ENCODE measurements at places on chromosomes 1 and 21. TPM values are rescaled to one million over a fixed set of nuclear protein-coding genes. Genes with fewer than 3 reads are reported as not detected.

DNA sequence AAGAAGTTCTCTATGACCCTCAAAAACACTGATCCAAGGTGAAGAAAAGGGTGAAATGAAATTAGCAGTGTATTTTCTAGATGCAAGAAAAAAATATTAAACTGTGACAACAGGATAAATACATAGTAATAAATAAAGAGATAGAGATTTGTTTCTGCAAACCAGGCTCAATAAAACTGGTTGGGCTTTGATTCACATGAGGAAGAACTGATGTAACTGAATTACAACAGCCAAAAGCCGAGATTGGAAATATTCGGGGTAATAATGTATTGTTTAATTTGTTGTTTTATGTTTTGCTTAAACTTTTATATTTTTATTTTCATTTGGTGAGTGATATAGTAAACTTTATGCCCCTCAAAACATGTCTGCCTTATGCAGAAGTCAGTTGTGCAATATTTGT lies 285.0 kb downstream of the BRINP3 start:
- no peak for DNase-seq

DNA sequence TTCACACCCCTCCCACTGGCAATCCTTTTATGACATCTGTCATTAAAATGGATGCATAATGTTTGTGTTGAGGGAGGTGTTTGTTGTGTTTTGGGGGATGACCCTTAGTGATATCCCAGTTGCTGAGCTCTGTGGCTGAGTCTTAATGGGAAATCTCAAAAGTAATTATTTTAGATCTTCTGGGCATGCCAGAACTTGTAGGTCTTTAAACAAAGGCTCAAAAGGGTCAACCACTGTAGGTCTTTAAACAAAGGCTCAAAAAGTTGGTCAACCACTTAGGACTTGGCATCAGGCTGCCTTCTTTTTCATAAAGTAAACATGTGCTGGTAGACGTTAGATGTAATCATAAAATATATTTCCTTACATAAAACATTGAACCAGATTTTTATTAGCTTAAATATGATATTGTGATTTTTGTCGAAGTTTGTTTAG lies 78.0 kb downstream of the CDC14A start:
- no peak for DNase-seq

GRCh38 chr1:154877370-154877974 lies 7.4 kb upstream of the KCNN3 start:
- no peak for DNase-seq

DNA sequence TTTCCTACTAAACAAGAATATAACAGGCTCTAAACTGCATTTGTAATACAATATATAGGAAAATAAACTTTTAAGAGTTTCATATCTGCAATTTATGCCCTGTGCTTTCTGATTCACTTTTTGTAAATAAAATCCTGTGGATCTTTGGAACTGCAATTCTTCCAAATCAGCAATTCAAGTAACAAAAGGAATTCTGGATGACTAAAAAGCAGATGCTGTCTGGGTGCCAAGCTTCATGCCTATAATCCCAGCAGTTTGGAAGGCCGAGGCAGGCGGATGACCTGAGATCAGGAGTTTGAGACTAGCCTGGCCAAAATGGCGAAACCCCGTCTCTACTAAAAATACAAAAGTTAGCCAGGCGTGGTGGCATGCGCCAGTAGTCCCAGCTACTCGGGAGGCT lies 6.3 kb downstream of the NME7 start:
- no peak for DNase-seq

DNA sequence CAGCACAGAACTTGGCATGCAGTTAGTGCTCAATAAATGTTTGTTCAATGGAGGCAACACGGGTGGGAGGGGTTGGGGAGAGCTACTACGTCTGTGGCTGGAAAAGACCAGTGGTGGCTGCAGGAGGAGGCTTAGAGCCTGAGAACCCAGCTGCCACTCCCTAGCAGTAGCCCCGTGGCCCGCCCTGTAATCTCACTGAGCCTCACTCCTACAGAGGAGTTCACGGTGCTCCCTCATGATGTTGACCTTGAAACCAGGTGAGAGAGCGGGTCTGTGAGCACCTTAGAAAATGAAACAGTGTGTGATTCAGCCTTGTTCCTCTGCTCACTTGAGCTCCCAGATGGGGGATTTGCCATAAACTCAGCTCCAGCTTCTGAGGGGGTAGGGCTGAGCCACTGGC lies 299.6 kb downstream of the NPHP4 start:
- DNase-seq = no peak

ARHGEF19 gene
- 4.7 TPM for total RNA-seq

WNT3A gene
- not detected for total RNA-seq

PI4KB gene
- total RNA-seq = 19.1 TPM
